ENCODE measurements at places on chromosomes 3 and 15.

GRCh38 chr15:58038426-58039078, 27.0 kb downstream of the ALDH1A2 start:
- DNase-seq, result no peak

- DNase-seq, result no peak
These were observed 2.3 kb downstream of the SETD5 start for GRCh38 chr3:9399746-9400145.

GRCh38 chr3:191254098-191254873, 55.2 kb downstream of the OSTN start:
- DNase-seq, result no peak

DNA sequence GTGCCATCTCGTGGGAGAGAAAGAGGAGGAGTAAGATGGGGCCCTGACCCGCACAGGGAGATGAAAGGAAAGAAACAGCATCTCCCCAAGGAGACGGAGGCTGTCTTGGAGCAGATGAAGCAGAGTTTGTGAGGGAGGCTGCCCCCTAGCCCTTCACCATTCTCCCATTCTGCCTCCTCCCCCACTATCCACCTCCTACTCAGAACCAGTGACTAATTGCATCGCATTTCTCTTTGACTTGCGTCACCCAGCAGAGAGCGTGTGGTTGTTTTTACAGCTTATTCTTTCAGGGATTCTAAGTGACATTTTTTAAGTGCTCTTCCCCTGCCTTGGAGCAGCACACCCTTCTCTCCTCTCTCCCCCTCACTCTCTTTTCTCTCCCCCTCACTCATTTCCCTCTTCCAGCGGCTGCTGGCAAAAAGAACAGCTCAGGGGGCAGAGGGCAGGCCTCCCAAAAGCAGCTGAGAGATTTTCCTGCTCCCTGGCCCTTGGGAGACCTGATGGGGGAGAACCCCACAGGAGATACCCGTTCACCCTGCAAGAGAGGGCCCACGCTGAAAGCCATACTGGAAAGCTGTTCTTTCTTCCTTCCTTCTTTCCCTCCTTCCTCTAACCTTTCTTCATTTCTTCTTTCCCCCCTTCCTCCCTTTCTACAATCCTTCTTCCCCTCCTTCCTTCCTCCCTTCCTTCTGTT, 91.8 kb downstream of the MRPL46 start:
- DNase-seq, result no peak

GRCh38 chr3:136270179-136270578, 20.0 kb downstream of the PCCB start:
- DNase-seq, result no peak

DNA sequence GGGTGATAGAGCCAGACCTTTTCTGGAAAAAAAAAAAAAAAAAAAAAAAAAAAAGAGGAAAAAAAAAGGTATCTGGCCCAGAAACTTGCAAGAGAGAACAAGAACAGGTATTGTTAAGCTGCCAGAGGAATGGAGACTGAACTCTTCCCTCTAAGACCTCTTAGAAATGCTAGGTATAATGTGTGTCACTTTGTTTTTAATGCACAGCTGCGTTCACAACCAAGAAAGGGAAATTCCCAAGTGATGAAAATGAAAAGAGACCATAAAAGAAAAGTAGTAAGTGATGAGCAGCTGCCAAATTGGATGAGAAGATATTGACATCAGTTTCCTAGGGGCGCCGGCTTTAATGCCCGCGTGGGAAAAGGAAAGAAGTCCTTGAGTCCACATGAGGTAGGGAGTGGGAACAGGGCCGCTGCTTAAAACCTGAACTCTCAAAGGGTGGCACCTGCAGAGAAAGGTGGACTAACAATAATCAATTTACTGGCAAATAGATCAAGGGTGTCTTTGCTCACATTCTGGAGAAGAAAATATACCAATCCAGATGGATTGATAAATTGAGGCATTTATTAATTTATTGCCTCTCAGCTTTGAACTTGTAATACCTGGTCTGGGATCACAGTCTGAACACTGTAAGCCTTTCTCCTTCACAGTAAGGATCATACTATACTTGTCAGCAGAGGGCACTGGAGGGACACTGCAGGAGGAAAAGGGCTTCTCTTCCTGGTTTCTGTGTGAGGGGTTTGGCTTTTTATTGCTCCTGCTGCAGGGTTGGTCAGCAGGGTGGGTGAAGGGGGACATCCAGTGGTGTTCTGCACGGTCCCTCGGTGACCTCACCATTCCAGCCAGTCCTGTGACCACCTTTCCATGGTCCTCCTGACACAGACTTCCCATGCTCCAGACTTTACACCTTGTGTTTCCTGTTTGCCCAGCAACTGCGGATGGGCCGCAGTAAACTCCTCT, 131.6 kb downstream of the AQP9 start:
- DNase-seq, result no peak

DNA sequence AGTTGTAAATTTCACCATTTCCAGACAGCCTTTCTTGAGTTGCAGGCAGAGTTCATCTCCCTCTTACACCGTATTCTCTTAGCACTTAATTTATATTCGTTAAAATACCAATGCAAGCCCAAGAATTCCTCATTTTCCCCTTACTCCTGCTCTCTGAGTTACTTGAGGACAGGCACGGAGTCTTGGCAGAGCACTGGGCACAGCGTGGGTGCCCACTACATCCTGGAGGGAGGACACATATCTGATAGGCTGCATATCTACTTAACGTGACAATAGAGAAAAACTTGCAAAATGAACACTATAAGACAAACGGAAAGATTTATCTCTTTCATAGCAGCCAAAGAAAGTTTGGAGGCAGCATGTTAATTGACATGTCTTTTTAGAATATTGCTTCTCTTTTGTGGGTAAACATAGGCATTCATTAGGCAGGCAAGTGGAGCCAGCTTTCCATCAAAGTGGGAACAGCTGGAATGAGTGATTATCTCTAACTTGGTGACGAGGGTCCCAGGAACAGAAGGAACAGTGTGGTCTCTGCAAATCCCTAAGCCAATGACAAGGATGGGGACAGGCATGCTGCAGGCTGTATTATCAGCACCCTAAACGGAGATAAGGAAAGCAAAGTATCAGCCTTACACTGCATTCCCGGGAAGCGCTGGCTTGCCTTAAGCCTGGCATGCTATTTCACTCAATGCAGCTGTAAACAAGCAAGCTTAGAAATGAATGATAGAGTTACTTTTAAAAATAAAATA, 116.5 kb downstream of the RTP4 start:
- no peak for DNase-seq

DNA sequence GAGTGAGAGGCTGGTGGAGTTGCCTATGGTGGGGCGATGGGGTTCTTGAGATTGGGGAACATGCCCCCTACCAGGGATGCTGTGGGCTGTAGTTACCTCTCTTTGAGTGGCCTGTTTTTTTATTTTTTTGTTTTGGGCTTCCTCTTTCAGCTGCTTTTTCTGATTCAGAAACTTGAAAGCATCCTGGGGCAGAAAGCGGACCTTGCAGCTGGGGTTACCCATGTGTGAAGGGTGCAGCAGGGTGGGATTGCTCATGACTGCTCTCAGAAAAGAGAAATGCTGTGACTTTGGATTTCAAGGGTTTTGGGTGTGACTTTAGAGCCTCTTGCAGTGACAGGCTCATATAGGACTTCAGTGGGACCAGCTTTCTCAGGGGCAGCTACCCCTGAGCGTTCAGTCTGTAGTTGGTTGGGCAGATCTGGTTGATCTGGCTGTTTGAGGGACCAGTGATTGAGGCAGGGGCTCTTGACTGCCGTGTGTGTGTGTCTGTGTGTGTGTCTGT, 1.8 kb downstream of the LIMD1 start:
- no peak for DNase-seq

DNA sequence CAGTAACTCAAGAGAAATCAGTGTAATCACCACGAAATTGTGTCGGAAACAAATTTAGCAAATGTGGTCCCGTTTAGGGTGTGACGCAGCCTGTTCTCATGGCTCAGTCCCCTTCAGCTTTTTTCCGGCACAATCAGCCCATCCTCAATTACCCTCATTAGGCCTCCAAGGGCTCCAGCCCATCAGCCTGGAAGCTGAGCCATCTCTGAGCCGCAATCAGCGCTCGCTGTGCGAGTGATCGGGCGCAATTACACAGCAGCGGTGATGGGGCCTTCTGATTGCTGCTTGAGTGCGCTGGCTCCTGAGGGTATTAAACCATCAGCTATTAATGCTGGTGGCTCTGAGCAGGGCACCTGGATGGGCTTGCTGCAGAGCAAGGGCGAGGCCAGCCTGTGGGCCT, 55.6 kb downstream of the PLXNA1 start:
- no peak for DNase-seq
